Hematopoietic multipotent progenitor cell treated with erythropoietin and hydrocortisone succinate and interleukin-3 and kit ligand, for 6 days (in vitro differentiated cells): ENCODE measurements at places on chromosomes 2 and 18.

- no peak for DNase-seq
These were observed 27.1 kb upstream of the STEAP3 start for GRCh38 chr2:119196301-119197125.

DNA sequence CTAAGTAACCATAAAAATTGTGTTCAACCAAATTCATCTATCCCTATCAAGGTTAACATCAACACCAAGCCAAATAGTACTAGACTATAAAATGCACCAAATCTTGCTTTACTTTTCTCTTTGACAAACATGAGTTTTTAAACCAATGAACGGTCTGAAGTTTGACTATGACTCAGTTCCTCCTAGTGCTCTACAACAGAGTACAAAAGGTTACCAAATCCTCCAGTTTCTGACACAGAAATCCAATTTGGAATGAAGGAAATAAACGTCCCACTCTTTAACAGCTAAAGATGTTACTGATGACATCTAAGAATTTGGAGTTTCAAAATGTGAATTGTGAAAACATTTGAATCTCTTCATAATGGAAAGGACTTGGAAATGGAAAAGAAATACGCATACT lies 11.8 kb upstream of the ACVR1 start:
- DNase-seq = no peak

DNA sequence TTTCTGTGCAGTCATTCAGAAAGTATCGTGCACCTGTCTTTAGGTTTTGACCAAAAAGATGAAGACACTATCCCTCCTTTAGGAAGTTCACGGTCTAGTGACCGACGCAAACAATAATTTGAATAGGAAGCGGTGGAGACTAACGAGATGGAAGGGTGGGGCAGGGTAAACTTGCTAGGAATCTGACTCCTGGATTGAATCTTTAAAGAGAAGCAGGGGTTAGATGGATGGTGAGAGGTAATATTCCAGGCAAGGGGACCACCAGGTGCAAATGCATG lies 651 bp upstream of the TXNL1 start:
- no peak for DNase-seq

GRCh38 chr2:232633413-232634205 lies at the start of gene EFHD1:
Gene EFHD1, plus strand, starts transcription at chr2:232633604. Its CDS starts 101 bp downstream, at chr2:232633705.
- peak; percentile 82 for DNase-seq

DNA sequence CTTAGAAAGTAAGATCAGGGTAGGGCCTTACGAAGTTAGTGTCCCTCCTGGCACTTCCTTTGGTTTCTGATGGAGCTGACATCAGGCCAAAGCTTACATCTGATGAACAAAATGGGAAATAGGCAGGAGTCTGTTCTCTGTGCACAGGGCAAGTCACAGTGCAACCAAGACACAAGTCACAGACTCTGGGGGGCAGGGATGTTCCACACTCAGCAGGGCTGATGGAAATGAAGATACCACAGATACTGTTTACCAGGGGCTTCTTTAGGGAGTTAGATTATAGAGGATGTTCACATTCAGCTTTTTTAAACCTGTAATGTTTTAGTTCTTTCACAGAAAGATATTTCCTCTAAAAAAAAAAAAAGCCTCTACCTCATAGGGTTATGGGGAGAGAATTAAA lies 106.2 kb upstream of the EPC2 start:
- DNase-seq = peak; percentile 27

DNA sequence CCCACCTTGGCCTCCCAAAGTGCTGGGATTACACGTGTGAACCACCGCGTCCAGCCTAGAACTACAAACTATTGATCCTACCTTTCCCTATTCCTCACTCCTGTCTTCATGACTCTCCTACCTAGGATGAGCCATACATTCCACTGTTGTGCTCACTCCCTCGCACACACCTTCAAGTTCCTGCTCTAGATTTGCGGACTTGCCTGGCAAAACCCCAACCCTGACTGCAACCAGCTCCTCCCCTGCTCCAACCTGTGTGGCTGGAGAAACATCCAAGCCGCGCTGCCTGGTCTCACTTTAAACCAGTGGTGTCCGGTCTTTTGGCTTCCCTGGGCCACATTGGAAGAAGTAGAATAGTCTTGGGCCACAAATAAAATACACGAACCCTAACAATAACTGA lies 5.0 kb upstream of the DNPEP start:
- no peak for DNase-seq
